ENCODE measurements at places on chromosomes 4 and X.

DNA sequence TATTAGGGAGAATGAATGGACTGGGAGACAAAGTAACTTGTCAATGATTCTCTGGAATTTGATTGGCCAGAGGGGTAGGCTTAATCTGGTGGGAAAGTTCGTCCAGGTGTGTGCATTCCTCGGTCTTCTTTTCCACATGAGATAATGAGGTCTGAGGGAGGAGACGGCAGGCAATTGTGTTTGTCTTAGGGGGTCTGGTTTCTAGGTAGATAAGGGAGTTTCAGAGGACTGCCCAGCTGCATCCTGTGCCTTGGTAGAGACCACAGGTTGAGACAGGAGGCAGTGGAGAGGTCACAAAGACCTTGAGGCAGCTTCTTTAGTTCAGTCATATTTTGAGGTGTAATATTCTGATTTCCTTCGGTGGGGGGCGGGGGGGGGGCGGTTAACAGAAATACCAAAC lies 4.3 kb downstream of the MGST2 start:
- DNase-seq = no peak

- DNase-seq = no peak
Measured at GRCh38 chr4:78692822-78693170, 83.4 kb upstream of the BMP2K start.

GRCh38 chrX:51461053-51462044 lies 35.0 kb downstream of the NUDT11 start:
- no peak for DNase-seq

DNA sequence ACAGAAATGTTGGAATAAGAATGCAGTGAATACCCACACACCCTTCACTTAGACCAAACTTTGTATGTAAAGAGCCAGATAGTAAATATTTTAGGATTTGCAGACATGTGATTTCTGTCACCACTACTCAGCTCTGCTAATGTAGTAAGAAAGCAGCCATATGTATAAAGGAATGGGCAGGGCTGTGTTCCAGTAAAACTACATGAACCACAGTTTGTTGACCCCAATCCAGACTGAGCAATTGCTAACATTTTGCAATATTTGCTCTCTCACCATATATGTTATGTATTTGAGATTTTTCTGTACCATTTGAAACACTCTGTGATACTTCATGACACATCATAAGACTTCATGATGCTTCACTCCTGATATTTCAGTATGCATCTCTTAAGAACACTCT lies 32.0 kb upstream of the TBC1D1 start:
- no peak for DNase-seq

DNA sequence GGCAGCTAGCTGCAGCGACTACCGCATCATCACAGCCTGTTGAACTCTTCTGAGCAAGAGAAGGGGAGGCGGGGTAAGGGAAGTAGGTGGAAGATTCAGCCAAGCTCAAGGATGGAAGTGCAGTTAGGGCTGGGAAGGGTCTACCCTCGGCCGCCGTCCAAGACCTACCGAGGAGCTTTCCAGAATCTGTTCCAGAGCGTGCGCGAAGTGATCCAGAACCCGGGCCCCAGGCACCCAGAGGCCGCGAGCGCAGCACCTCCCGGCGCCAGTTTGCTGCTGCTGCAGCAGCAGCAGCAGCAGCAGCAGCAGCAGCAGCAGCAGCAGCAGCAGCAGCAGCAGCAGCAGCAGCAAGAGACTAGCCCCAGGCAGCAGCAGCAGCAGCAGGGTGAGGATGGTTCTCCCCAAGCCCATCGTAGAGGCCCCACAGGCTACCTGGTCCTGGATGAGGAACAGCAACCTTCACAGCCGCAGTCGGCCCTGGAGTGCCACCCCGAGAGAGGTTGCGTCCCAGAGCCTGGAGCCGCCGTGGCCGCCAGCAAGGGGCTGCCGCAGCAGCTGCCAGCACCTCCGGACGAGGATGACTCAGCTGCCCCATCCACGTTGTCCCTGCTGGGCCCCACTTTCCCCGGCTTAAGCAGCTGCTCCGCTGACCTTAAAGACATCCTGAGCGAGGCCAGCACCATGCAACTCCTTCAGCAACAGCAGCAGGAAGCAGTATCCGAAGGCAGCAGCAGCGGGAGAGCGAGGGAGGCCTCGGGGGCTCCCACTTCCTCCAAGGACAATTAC lies 1.4 kb downstream of the AR start:
- peak; percentile 3 for DNase-seq

DNA sequence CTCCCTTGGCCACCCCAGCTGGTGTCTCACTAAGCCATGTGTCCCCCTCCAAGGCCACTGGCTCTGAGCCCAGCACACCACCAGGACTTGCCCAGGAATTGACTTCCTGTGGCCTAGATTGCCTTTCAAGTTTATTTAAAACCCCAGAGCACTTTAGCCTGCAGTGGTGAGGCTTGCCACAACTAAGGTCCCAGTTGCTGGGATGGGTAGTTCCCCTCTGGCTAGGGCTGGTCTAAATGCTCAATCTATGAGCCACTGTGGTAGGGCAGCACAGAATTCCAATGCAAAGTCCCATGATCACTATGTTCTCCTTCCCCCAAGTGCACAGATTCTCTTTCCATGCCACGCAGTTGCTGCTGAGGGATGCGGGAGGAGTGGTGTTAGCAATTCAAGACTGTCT lies 61.1 kb upstream of the HCCS start:
- DNase-seq = no peak

GRCh38 chr4:56757261-56757746 lies 64.2 kb downstream of the SPINK2 start:
- peak; percentile 21 for DNase-seq

- DNase-seq = no peak
Measured at GRCh38 chr4:5965225-5965624, 53.0 kb downstream of the C4orf50 start.

DNA sequence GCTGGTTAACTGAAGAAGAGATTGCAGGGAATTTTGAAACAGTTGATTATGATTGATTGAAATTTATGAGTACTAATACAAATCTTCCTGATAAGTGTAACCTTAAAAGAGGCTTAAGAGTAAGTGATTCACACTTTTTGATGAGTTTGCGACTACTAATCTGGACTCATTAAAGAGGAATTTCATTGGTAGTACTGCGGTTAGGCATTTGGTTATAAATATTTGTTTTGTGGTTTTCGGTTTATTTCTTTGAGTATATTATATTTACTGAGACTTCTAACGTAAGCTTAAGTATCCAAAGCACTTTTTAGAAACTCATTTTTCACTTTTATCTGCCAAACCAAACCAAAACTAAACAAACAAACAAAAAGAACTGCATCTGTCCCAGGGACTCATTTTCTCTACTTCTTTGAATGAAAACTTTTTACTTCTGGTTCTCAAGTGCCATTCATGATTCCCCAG lies 20.7 kb downstream of the SLIT2 start:
- DNase-seq = no peak

DNA sequence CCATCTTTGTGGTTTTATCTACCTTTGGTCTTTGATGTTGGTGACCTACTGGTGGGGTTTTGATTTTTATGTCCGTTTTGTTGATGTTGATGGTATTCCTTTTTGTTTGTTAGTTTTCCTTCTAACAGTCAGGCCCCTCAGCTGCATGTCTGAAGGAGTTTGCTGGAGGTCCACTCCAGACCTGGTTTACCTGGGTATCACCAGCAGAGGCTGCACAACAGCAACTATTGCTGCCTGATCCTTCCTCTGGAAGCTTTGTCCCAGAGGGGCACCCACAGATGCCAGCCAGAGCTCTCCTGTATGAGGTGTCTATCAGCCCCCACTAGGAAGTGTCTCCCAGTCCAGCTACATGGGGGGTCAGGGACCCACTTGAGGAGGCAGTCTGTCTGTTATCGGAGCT lies 199.3 kb upstream of the WDFY3 start:
- DNase-seq = no peak

- DNase-seq = no peak
Measured at GRCh38 chrX:108223585-108223984, 132.0 kb downstream of the ATG4A start.

- DNase-seq = no peak
Measured at GRCh38 chr4:112485930-112486329, 30.1 kb downstream of the NEUROG2 start.

DNA sequence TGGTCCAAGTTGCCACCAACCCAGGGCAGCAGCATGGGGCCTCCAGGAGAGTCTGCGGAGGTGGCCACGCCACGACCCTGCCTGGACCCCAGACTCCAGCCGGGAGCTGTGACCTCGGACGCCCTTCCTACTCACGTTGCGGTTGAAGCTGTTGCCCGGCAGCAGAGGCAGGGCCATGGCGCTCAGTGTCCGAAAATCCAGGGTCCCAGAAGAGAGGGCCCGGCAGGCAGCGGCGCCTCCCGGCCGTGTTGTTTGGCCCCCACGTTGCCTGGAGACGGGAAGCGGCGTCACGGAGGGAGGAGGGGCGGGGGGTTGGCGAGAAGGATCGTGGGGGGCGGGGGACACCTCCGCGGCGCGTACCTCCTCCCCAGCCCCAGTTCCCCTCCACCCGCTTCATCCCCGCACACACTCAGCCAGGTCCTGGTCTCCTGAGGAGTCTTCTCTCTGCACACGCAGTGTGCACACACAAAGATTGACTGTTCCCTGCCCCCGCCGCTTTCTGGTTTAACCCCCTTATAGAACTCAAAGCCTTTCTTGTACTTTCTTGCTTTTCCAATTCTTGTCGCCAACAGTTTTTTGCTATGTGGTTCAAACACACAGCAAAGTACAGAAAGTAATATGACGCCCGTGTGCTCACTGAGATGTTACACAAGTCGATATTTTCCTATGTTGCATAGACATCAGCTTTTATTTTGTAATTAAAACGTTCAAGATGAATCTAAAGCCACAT lies at the start of gene EFHC2:
TSS of gene EFHC2 (minus strand) at position 261 of the 730 bp plus-strand sequence. CDS start at position 177, 84 bp downstream.
- peak; percentile 37 for DNase-seq

DNA sequence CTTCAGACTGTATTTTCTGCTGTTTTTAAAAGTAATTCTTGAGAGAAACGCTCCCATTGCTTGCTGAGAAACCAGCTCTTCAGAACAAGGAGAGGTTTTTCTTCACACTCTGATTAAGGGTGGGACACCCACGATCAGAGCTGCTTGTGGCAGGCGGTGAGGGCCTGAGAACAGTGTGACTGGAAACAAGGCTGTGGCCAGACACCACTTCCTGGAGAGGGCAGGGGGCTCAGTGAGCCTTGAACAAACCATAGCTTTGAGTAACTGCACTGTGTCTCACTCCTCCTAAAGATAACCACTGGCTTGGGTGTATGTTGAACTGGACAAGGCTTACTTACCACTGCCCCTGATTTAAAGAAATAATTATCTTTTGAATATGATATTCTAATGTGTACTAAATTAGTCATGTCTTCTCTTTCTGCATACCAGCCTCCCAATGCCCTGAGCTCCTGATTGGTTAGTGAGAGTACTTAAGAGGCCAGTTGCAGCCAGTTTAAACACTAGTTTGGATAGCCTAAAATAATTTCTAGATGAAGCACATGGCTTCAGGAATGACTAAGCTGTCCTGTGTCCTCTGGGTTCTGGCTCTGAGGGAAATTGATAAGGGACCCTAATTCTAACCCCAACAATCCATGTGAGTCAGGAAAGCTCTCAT lies 3.7 kb upstream of the GPR82 start:
- peak; percentile 31 for DNase-seq

DNA sequence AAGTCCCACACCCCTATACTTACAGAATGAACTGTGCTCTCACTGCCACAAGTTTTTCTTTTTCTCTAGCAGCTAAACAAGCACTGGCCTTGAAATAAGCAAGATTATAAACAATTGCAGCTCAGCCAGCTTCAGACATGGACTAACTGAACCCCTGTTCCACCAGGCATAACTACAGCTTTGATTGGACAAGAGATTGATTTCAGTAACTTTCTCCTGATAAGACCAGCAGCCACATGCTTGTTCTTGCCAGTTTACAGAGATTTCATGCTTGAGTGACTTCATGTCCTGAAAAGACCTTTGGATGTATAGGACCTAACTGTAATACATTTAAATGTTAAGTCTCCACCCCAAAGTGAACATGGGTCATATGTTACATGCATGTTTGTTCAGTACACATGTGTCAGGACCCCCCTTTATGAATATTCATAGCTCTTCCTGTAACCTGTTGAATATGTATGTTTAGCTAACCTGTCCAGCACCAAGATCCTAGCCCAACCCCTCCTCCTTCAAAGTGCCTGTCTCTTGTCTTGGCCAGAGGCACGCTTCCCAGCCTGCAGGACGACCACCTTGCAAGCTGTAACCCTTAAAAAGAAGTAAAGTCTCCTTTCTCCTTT lies 27.9 kb downstream of the ZNF275 start:
- DNase-seq = no peak

DNA sequence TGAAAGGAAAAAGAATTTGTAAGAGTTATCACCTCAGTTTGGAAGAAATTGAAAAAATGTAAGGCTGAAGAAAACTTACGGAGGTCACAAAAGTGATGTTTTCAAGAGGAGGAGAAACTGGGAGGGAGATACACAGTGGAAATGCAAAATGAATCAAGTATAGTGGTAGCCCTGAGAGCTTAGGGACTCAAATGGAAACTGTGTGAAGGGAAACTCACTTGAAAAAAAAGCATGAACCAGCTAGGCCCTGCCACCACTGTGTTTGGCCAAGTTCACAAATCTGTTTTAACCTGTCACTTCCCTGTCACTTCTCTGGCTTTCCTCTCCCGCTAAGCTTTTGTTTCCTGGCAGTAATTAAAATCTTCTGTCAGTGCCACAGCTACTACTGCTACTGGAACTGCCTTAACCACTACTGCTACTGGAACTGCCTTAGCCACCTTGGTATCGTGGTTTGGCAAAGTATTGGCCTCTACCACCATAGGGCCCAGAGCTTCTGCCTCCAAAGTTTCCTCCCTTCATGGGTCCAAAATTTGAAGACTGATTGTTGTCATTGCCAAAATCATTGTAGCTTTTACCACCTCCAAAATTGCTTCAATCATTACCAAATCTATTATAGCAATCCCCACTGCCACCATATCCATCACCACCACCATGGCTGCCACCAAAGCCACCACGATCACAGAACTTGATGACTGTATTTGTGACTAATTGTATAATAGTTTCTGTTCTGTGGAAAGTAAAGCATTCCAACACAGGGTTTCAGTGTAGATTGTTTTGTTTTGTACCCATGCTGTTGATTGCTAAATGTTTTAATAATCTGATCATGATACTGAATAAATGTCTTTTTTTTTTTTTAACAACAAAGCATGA lies 41.5 kb downstream of the SMARCA5 start:
- peak; percentile 49 for DNase-seq

- no peak for DNase-seq
Measured at GRCh38 chr4:140811429-140811828, 55.2 kb upstream of the TBC1D9 start.

- no peak for DNase-seq
Measured at GRCh38 chrX:67953658-67954057, 409.8 kb downstream of the AR start.

DNA sequence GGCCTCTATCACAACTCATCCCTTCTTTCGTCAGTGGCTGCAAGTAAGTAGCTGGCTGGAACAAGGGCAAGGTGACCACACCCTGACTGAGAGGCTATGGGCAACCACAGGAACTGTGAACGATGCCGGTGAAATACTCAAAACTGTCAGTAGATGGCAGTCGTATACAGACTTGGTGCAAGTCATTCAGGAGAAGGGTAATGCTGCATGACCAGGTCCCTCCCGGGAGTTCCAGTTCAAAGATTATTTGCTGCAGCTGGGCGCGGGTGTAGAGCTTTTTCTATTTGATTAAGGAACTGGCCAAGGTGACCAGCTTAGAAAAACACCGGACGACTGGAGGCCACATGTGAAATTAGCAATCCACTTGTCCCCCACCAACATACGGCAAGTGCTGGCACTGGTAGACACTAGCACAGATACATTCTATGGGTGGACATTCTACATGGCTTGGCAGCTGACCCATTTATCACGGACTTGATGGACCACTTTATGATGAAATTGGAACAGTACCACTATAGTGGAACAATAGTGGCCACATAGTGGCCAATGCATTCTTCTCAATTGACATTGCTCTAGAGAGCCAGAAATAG lies 726.6 kb downstream of the TRAM1L1 start:
- peak; percentile 52 for DNase-seq

GRCh38 chr4:178448372-178449035 lies 1006.3 kb upstream of the AGA start:
- no peak for DNase-seq

All from activated CD4-positive, alpha-beta T cell treated with anti-CD3 and anti-CD28 coated beads for 48 hours (primary cell).